ENCODE measurements at places on chromosomes 12 and 14.

GRCh38 chr14:96965885-96966595 is 168.9 kb downstream of the VRK1 start:
- DNase-seq = no peak

- DNase-seq = no peak
Measured at GRCh38 chr12:65511134-65511834, 232.8 kb downstream of the MSRB3 start.

GRCh38 chr12:109818905-109819500 is 14.2 kb downstream of the TRPV4 start:
- no peak for DNase-seq

DNA sequence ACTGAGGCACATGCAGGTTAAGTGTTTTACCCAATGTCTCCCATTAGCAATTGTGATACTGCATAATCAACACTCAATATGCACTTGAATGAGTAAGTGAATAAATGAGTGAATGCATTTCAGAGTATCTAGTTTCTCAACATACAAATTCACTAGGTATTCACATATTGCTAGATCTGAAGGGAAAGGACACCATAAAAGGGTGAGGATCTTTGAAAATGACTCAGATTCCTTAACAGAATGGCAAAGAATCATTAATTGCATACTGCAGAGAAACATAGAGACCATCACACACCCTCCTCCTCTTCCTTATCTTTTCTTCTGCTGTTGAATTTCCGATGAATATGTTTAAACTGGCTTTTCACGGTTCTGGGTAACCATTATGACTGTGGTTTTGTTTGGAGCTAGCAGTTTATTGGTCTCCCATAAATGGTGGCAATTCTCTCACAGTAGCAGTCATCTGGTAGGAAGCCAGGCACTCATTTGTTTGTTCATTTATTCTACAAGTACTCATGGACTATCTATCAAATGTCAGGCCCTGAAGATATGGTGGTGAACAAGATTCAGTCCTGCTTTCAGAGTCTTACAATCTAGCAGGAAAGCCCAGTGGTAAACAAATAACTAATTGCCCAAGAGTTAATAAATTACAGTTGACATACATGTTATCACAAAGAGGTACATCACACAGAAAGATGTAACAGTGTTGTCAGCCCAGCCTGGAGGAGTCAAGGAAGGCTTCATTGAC is 70.2 kb downstream of the LLPH start:
- no peak for DNase-seq

GRCh38 chr12:126353604-126354003 is 1288.4 kb downstream of the AACS start:
- no peak for DNase-seq

GRCh38 chr12:98895086-98895651 is 250.1 kb downstream of the APAF1 start:
- no peak for DNase-seq

GRCh38 chr12:4331221-4331620 is 10.2 kb downstream of the TIGAR start:
- DNase-seq = no peak

- no peak for DNase-seq
Measured at GRCh38 chr12:122840580-122841513, 5.6 kb downstream of the HIP1R start.

DNA sequence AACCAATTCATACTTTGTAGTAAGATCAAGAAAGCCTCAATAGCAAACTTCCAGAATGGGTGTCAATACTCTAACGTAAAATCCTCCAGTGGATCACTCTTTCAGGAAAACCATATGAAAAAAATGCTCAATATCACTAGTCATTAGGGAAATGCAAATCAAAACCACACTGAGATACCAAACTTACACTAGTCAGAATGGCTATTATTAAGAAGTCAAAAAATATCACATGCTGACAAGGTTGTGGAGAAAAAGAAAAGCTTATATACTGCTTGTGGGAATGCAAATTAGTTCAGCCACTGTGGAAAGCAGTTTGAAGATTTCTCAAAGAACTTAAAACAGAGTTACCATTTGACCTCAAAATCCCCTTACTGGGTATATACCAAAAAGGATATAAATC is 49.5 kb upstream of the ATXN7L3B start:
- no peak for DNase-seq

GRCh38 chr14:91269076-91269991 is 24.8 kb upstream of the GPR68 start:
- no peak for DNase-seq

DNA sequence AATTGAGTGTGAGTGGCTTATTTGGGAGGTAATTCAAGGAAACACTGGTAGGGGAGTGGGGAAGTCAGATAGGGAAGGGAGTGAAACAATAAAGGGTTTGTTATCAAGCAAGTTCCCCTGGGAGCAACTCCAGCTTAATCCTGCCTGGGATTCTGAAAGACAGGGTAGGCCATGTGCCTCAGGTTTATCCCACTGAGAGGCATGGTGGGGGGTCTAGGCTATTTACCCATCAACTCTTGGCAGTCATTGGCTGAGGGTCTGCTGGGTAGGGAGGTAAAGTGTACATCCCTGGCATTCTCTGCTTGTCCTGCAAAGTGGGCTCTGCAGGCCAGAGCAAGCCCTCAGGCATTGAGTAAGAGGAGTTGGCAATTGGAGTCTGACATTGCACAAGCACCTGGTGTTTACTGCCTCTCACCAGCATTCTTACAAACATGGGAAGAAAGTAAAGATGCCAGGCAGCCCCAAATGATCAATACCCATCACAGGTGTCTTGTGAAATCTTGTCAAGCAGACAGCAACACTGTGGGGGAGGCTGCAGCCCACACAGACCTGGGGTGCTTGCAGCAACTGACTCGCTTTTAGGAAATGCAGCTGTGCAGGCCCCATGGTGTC is 169.3 kb downstream of the KTN1 start:
- no peak for DNase-seq

DNA sequence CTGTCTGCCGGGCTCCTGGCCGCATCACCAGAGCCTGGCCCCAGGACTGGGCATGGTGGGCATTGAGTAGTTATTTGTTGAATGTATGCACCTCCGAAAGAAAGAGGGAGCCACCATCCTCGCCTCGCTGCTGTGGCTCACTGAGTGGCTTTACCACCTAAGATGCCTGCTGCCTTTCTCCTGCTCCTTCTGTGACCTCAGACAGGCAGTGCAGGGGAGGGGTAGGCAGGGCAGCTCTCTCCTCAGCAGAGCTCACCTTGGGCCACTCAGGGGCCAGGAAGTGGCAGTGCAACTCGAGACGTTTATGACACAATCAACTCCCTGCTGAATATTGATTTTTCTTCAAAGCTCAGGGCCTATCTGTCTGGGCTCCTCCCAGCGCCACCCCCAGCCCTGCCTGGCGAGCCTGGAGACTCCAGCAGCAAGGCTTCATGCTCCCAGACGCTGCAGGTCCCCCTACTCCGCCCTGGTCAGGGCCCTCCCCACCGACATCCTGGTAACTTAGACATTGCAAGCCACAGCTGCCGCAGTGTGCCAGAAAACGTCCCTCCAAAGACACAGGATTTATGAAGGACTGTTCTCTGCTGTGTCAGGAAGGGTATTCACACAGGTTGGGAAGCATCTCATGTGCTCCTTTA is 84.3 kb upstream of the DIO3 start:
- DNase-seq = no peak

DNA sequence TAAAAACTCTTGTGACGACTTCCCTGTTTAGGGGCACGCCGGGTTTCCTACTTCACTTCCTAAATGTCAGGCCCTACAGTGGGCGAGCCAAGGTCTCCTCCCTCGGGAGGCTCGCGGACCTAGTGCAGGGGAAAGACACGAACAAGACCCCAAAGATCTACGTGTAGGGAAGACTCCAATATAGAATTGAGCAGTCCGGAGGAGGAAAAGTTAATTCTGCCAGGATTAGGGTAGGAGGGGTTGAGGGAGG is 564 bp downstream of the ATXN3 start:
- DNase-seq = no peak

Data from naive thymus-derived CD8-positive, alpha-beta T cell (primary cell).